DMS 273 treated with DMSO at 0.1 percent for 48 hours (cell line): ENCODE measurements at places on chromosomes 5 and 9.

DNA sequence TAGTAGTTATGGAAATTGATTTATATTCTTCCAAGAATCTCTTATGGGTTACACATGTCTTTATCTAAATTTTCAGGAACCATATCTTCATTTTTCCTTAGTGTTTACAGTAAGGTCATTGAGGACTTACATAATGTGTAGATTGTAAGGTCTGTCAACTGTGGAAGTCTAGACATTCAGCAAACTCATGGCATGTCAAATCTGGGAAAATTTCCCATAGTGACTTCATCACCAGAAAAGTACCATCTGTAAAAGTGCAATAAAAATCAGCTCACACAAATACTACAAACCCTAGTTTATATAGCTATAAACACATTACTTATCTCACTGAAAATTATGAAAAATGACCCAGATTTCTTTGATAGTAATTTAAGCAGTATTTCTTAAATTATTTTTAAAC, 419.4 kb downstream of the MTRR start:
- DNase-seq = no peak

GRCh38 chr5:138705007-138705406, 48.2 kb upstream of the CTNNA1 start:
- no peak for DNase-seq

GRCh38 chr9:126490871-126491567, 122.7 kb upstream of the LMX1B start:
- peak; percentile 4 for DNase-seq

GRCh38 chr9:136760424-136760823, 2.4 kb upstream of the LCN8 start:
- no peak for DNase-seq

- DNase-seq = no peak
These were observed 202.9 kb downstream of the AOPEP start for GRCh38 chr9:94929369-94929756.

DNA sequence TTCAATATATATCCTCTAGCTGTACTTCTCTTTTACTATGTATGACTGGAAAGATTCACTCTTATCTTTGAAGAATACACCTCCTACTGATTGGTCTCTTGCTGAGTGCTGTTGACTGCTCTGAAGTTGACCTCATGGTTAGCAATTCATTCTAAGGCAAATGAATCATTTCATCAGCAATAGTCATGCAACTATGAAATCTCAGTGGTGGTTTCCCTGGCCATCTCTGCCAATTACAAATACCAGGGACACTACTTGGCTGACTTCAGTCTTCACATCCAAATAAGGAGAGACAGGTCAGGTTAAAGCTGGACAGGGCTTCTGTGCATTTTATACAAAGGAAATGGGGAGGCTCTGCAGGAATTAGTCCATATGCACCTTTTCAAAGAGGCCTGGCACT, 333.5 kb upstream of the ACTBL2 start:
- no peak for DNase-seq

DNA sequence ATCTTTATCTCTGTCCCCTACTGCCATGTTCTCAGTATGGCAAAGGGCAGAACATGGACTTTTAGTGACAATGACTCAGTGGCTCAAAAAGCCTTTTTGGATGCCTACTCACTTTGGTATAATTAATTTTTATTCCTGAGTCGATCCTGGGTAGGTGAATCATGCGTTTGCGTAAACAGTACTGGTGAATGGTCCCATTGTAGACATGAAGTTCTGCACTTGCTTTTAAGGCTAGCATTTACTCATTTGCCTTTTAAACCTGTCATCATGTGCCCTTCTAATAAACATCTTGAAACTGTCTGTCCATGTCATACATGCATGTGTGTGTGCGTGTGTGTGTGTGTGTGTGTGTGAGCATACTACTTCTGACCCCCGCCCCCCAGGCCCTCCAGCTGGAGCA, 223.0 kb downstream of the AUH start:
- DNase-seq = no peak
